ENCODE measurements at places on chromosomes 3 and 15. TPM values are rescaled to one million over a fixed set of nuclear protein-coding genes. Genes with fewer than 3 reads are reported as not detected.
A peak's percentile ranks its signal among the peaks of the same experiment; 100 is the strongest.

DNA sequence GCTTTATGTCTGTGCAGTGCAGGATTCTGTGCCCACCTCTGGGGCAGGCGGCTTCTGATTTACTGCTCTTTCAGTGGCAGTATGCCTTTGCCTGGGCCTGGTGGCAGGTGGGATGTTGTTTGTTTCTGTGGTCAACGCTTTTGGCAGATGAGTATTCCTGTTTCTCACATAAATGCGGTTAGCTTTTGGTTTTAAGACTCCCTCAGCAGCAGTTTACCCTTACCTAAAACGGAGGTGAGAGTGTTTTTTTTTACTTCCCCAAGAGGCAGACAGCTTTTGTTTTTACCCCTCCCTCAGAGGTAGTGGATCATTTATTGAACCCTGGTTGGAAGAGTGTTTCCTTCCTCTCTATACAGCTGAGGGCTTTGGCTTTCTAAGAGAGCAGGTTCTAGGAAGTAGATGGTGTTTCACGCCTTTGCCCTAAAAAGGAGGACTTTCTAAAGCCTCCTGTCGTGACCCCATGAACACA lies 134.1 kb upstream of the PLSCR5 start:
- no peak for DNase-seq

- no peak for DNase-seq
Measured at GRCh38 chr3:108157273-108157672, 65.0 kb downstream of the IFT57 start.

GTPBP8 gene
- polyA plus RNA-seq = 26.8 TPM

- DNase-seq = no peak
Measured at GRCh38 chr3:88189361-88189810, 39.6 kb downstream of the C3orf38 start.

DNA sequence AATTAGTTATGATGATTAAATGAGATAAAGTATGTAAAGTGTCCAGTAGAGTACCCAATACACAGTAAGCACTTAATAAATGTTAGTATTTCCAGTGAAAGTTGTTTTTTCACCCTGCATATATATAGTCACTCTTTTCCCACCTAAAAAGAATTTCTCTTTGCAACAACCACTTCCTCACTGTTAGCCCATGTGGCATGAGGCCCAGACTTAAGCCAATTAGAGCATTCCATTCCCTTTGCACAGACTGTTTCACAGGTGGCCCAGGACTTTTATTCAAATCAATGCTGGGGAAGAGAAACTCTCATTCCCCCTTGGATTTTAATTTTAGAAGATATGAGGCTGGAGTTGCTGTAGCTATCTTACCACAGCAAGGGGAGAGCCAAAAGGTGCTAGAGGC lies 3.7 kb downstream of the IFT80 start:
- no peak for DNase-seq

MOBP gene
- 0.22 TPM for polyA plus RNA-seq

- DNase-seq = no peak
Measured at GRCh38 chr3:177446165-177446601, 248.9 kb upstream of the TBL1XR1 start.

DNA sequence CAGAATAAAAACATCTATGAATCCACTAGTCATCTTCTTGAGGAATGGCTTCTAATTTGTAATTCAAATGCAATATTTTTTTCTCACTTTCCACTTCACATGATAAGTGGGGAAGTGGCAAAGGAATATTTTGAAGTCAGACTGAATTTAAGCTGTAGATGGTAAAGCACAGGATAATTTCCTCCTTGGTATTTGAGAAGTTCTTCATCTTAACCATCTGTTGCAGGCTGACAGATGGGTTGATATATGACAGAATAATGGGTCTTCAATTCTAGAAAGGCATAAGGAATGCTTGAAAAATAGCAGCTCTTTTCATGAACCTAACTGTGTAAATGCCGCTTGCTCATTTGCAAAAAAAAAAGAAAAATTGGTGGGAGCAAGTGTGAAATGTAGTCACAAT lies 66.5 kb upstream of the SNTN start:
- DNase-seq = no peak

- DNase-seq = no peak
Measured at GRCh38 chr3:34022147-34022546, 223.7 kb downstream of the PDCD6IP start.

NECTIN3 gene
- polyA plus RNA-seq = 42.1 TPM

GRCh38 chr3:48039487-48040190 lies 23.4 kb upstream of the MAP4 start:
- DNase-seq = no peak

DNA sequence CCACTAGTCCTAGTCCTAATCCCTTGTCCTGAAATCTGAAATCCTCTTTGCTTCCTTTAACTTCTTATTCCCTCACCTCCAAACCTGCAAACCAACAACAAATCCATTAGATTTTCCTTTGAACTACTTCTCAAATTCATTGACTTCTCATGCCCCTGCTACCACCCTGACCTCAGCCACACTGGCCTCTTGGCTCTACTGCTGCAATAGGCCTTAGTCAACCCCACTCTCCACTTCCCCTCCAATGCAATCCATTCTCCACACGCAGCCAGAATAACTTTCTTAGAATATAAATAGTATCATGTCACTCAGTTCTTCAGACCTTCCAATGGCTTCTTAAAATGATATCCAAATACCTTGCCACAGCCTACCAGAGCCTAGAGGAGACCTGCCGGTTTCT lies 131.1 kb upstream of the GADL1 start:
- no peak for DNase-seq

GRCh38 chr3:70734756-70735155 lies 422.3 kb upstream of the MDFIC2 start:
- no peak for DNase-seq

GRCh38 chr3:146557745-146558144 lies 13.3 kb upstream of the PLSCR1 start:
- no peak for DNase-seq

GRCh38 chr15:57221134-57221533 lies 155.2 kb upstream of the CGNL1 start:
- no peak for DNase-seq

DNA sequence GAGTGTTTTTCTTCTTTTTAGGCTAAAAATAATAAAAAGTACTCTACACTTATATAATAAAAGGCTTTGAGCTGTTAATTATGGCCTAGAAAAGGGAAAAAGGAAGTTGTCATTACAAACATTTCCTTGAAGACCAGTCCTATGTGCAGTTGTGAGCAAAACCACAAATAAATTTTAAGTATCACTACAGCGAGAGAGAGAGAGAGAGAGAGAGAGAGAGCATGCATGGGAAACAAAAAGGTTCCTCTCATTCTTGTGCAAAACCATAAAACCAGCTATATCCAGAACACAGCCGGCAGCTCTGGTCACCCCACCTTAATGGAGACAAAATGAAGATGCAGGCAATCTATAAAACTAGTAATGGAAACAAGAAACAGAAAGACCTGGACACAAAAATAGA lies 33.6 kb downstream of the HEG1 start:
- no peak for DNase-seq

DNA sequence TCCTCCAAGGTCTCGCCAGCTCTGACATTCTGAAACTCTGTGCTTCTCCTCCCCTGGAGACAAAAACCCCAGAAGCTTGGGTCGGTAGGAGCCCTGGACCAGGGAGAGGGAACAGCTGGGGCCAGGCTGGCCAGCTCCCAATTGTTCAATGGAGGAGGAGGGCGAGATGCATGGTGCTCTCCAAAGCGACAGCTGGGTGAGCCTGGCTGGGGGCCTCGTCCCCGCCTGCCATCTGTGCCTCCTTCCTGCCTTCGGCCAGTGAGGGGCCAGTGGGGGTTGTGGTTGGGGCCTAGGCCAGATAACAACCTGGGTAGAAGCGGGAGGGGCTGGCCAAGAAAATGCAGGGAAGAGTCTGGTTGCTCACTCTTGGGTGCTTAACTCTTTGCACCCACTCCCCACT lies 79.4 kb downstream of the CORO2B start:
- DNase-seq = no peak

- no peak for DNase-seq
Measured at GRCh38 chr3:28349469-28350000, 911 bp upstream of the AZI2 start.

- DNase-seq = no peak
Measured at GRCh38 chr3:21466476-21466875, 284.5 kb downstream of the ZNF385D start.

DNA sequence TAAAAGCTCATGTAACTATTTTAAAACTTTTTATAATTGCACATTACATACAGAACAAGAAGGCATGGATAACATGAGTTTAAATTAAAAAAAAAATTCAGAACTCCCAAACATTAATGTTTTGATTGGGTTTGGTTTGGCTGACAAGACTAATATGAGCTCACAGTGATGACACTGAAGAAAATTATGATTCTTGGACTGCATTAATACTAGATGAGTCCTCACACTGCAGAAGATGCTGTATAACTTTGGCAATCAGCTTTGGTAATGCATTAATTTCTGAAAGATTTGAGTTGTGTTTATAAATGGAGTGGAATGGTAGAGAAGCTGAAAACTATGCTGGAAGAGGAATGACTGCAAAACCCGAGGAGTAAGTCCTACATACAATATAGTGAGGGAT lies 358.9 kb downstream of the PLCL2 start:
- DNase-seq = no peak

GRCh38 chr15:52858782-52859176 lies 68.6 kb upstream of the ONECUT1 start:
- DNase-seq = no peak

- DNase-seq = no peak
Measured at GRCh38 chr3:46135475-46135874, 72.6 kb downstream of the CCR1 start.

DNA sequence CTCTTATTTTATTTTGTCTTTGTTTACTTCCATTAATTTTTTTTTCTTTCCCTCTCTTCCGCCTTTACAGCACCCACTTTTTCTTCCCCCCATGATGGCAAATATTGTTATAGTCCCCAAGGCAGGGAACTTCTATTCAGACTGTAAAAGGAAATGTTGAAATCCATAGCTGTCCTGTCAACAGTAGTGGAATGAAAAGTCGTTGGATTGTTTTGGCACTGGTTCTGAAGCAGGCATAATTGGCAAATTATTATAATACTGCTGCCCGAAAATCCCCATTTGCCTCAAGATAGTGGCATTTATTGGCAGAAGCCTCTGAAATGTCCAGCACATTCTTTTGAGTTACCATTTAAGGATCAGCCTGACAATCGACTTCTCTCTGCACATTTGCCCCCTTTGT lies 150.6 kb downstream of the TPRG1 start:
- no peak for DNase-seq

DNA sequence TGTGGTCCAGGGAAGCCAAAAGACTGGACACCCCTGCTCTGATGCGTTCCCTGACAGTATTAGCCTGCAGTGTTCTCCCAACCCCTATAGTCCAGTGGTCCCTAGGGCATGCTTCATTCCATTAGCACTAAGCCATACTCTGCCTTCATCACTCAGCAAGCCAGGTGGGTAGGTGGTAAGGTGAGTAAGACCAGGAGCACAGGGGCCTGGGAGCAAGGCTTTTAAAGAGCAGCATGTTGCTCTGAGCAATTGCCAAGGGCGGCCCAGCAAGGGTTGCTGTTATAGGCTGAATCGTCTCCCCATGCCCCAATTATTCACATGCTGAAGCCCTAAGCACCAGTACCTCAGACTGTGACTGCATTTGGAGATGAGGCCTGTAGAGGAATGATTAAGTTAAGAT lies 11.0 kb downstream of the CXCR6 start:
- no peak for DNase-seq

LINGO1 gene
- 12.8 TPM for polyA plus RNA-seq

DUOXA1 gene
- 0.23 TPM for polyA plus RNA-seq

DNA sequence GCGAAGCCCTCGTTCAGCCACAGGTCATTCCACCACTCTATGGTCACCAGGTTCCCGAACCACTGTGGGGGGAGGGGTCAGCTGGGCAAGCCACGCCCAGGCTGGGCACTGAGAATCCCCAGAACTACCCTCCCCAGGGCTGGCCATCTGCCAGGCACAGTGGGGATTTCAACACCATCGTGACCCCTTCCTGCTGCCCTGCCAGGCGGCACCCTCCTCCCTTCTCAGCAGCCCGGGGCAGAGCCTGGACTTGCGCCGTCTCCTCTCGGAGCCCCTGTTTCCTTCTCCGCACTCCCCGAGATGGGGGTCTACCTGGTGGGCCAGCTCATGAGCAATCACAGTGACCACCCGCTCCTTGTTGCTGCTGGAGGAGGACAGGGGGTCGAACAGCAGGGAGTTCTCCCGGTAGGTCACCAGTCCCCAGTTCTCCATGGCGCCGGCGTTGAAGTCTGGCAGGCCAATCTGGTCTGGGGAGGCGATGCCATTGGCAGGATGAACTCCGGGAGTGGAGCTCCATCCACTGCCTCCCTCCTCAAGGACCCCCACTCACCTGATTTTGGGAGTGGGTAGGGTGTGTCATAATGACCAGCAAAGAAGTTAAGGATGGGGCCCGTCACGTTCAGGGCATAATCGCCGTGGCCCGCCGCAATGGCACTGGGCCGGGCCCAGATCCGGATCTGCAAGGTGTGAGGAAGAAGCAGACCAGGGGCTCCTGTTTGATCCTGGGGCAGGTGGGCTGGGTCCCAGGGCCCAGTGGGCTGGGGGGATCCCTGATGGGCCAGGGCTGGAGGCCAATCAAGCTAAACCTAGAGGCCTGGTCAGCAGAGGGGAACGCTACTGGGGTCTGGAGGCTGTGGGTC lies 10.5 kb downstream of the ANPEP start:
- DNase-seq = no peak

DNA sequence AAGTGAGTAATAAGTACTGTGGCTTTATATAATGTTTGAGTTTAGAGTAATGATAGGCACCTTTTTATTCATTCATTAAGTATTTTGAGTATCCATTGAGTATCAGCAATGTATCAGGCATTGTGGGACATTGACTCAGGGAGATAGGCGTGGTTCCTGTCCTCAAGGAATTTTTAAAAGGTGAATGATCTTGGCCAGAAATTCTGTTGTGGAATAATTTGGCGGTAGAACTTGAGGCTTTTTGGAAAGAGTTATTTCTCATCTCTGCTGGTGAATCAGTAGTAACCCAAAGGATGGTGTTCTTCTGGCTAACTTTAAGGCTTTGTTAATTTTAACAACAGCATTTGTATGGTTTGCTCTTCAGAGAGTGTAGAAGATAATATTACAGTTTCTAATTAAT lies 2.0 kb downstream of the RAB7A start:
- no peak for DNase-seq

DNA sequence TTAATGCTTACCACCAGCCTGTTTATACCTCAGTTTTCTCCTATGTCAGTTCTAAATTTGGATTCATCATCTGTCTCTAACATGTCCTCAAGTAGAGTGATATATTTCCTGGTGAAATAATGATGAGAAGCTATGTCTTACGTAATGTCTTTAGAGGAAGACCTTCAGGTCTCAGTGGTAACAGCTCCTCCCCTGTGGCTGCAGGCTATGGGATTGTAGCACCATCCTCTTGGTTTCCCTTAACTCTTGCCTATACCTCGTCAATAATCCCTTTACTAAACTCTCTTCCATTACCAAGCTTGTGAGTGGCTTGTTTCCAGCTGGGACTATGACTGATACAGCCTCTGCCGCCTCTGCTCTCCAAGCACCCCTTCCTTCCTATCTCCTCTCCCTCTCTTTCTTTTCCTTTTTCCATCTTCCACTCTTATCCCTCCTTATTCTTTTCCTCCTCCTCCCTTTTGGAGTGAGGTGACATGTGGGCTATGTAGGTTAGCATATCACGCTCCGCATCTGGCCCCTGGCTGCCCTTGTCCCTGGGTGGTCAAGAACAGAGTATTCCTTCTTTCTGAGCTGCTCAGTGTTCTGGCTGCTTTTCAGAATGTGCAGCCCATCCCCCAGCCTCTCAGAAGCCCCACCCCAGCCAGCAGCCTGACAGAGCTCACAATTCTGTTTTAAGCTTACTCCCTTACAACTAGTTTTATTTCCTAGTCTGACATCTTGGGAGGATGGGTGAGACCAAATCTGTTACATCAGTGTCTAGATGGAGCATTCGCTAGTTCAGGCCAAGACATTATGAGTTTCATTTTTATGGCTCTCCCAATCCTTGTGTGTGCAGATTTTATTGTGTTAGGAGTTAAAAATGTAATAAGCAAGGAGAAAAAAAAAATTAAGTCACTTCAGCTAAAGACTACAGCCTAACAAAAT lies 75.0 kb upstream of the RNU6-1 start:
- DNase-seq = peak; percentile 76

Data from left kidney (tissue), 8 donors.